Activated effector memory CD4-positive, alpha-beta T cell treated with Interleukin-2 at 50 U/mL for 16 hours (primary cell): ENCODE measurements at places on chromosomes 4 and X.

GRCh38 chr4:131348263-131348662 lies 1800.8 kb upstream of the PCDH10 start:
- DNase-seq: no peak

DNA sequence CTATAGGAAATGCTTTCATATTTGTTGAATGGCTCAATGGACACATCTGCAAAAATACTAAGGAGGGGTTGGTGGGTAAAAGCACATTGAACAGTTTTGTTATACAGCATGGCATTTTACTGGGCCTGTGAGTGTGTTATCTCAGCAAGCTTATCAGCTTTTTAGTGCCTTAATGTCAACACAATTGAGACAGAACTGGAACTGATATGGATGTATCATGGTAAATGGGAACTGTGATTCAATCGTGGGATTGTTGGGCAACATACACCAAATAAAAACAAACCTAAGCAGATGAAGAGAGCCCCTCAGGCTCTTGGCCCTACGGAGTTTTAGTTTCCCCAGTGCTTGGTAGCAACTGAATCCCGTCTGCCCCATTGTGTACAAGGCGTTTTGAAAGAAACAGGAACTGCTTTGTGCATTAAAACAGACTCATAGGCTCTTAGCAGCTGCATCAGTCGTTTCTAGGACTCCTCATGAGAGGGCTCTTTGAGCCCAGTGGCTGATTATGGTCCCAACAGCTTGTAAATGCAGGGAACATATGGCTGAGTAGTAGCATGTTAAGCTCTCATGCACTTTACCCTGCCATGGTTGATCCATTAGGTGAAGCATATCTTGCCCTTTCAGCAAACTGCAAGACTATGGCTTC lies 7.3 kb downstream of the GPR119 start:
- DNase-seq: no peak

DNA sequence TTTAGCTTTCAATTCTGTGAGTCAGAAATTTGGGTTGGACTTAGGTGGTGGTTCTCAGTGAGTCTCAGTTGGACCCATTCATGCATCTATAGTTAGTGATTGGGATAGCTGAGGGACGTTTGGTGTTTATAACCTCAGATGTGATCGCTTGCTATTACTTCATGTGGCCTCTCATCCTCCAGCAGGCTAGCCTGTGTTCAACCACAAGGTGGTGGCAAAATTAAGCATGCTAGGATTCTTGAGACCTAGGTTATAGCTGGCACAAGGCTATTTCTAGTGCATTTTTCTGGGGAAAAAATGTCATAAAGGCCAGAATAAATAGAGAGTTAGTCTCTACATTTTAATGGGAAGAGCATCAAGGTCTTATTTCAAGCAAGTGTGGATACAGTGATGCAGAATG lies 10.9 kb upstream of the GRPR start:
- no peak for DNase-seq

- no peak for DNase-seq
Observed at GRCh38 chrX:30939928-30940327, 50.9 kb upstream of the TAB3 start.

- DNase-seq: no peak
Observed at GRCh38 chrX:13341491-13342101, 21.7 kb upstream of the ATXN3L start.

GRCh38 chr4:76488888-76489685 lies 54.1 kb downstream of the SHROOM3 start:
- no peak for DNase-seq

DNA sequence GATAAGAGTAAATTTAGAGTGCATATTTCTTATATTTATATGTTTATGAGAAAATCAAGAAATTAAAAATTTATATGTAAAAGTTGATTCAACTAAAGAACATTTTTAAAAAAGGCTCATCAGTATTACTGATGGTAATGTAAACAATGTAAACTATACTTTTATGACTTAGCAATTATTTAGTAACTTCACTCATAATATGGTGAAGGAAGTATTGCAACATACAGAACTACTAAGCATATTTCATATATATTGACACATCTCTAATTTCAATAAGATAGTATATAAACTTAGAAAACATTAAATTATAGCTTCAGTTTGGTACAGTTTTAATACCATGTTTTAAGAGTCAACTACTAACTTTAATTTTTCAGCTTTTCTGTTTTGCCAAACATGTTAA lies 512.8 kb upstream of the PCDH7 start:
- DNase-seq: no peak

- DNase-seq: no peak
Observed at GRCh38 chr4:128854433-128854832, 44.9 kb downstream of the JADE1 start.

DNA sequence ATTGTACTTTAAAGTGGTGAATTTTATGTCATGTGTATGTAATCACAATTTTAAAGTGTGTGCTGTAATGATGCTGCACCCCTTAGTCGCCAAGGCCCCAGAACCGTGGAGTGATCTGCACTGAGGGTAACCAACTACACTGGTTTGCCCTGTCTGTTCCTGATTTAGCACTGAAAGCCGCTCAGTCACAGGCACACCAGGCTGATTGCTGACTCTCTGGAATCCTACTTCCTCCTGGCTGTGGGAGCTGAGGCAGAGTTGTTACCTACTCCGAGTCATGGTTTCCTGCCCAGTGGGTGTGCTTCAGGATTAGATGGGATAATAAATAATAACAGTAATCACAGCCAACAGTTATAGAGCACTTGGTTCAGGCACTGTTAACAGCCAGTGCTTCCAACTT lies 645.4 kb downstream of the BCOR start:
- DNase-seq: no peak

GRCh38 chr4:62460329-62460728 lies 1260.2 kb downstream of the ADGRL3 start:
- DNase-seq: no peak

GRCh38 chr4:633406-633805 lies 8.0 kb downstream of the PDE6B start:
- no peak for DNase-seq

DNA sequence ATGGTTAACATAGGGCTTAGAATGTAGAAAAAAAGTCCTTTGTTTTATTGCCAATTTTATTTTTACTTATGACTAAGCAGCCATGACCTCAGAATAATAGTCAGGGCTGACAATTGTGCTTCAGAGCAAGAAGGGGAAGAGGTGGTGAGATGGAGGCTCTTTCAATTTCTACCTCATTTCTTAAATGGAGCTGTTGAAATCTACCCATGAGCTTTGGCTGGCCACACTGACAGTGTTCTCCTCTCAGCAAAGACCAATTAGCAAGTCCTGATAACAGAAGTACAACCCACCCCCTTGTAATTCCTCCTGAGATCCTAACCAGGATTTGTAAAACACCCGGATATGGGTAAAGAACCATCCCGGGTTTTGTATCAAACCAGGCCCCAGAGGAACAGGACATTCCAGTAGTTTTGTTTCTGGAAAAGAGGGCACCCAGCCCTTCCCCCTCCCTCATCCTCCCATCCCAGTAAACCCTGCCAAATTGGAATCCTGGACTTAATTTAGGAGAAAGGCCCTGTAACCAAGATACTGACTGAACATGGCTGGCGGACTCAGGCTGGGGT lies at the start of gene HEPH:
TSS of gene HEPH (plus strand) at position 399 of the 563 bp plus-strand sequence. CDS start 6,324 bp downstream, outside the sequence.
- no peak for DNase-seq

DNA sequence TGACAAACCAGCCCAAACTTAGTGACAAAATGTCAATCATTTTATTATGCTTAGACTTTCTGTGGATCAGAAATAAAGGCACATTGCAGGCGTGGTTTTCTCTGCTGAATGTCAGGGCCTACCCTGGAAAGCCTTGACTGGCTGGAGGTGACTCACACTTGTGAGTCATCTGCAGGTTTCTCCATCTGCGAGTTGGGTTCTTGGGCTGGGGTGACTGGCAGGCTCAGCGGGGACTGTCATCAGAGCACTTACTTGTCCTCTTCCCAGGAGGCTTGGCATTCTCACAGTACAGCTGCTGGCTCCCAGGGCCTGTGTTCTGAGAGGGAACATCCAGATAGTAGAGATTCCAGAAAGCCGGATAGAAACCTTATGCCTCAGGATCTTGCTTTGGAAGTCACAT lies 153.8 kb upstream of the AGA start:
- no peak for DNase-seq

GRCh38 chr4:73417973-73418372 lies 13.9 kb downstream of the ALB start:
- no peak for DNase-seq

DNA sequence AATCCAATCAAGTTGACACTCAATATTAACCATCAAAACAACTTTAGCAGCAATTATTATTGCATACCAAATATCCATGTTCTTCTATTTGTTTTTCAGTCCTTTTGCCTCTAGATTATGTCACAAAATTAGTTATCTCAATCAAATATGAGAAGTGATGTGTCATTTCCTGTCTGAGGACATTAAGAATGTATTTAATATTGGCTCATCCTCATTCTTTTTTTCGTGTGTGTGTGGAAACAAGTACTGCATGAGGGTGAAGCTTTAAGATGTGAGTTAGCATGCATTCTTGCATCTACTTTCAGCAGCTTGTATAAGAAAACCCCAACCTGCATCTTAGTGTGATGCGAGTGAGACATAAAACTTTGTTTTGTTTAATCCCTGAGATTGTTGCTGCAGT lies 301.4 kb downstream of the GRIA2 start:
- DNase-seq: no peak

GRCh38 chr4:6916587-6917460 lies 7.2 kb downstream of the TBC1D14 start:
- DNase-seq: peak; percentile 64

DNA sequence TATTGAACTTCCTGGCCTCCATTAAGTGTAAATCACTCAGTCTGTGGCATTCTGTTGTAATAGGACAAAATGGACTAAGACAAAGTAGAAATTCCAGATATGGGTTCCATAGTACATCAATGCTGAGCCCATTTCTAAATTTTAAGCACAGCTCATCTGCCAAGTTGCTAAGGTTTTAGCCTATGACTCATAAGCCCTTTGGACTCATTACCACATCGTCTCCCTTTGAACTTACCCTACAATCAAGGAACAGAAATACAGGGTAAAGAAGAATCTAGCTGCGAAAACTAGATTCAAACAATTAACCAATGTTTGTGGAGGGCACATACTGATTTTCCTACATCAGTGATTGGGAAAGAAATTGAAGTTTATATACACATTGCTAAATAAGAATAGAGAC lies 31.8 kb downstream of the NAA11 start:
- no peak for DNase-seq

DNA sequence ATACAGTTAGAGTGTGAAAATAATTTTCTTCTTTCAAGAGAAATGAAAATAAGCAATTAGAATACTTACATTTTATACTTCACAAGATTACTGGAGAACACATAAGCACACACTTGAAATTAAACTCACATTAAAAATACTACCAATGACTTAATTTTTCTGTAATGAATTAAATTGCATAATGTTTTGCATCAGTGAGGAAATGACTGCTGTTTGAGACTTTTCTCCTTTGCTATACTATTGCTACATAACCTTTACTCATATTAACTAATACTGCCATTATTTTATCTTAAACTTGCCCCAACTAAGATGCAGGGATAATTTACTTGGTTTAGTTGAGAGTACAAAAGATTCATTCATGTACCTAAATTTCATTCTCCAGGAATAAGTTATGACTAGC lies 590.9 kb downstream of the ARAP2 start:
- DNase-seq: no peak
